ENCODE measurements at places on chromosomes 4 and X. TPM values are rescaled to one million over a fixed set of nuclear protein-coding genes. Genes with fewer than 3 reads are reported as not detected.

The PABPC5 gene
- total RNA-seq: 5.9 TPM

The ATP1B4 gene
- not detected for total RNA-seq

The KLHL5 gene
- total RNA-seq: 128 TPM

The DACH2 gene
- not detected for total RNA-seq

The AR gene
- total RNA-seq: 10.2 TPM

The ADAM29 gene
- not detected for total RNA-seq

DNA sequence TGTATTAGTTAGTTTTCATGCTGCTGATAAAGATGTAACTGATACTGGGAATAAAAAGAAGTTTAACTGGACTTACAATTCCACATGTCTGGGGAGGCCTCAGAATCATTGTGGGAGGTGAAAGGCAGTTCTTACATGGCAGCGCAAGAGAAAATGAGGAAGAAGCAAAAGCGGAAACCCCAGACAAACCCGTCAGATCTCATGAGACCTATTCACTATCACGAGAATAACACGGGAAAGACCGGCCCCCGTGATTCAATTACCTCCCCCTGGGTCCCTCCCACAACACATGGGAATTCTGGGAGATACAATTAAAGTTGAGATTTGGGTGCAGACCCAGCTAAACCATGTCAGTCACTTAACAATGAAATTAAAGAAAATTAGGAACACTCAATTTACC lies 499.1 kb downstream of the FSTL5 start:
- no peak for DNase-seq

DNA sequence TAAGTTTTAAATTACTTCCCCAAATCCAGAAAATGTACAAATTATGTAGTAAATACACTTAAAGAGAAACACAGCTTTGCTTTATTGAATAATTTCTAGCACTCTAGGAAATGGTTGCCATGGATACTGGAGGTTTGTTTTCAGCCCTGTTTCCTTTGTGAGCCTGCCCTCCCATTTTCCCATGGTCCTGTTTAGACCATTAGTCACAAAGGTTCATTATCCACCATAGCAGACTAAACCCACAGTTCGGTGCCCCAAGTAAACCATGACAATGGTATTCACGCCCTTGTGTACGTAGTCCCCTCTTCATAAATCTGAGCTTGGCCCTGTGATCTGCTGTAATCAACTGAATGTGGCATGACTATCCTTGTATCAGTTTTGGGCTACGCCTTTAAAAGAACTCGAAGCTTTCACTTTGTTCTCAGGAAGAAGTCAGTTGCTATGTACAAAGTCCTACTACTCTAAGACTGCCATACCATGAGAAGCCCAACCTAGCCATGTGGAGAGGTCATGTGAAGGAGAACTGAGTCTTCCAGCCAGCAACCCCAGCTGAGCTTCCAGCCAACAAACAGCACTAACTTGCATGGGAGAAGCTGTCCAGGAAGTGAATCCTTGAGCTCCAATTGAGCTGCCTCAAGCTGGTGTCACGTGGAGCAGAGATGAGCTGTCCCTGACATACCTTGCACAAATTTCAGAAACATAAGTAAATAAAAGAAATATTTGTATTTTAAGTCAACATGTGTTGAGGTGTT lies 300.4 kb downstream of the LDB2 start:
- DNase-seq: no peak

DNA sequence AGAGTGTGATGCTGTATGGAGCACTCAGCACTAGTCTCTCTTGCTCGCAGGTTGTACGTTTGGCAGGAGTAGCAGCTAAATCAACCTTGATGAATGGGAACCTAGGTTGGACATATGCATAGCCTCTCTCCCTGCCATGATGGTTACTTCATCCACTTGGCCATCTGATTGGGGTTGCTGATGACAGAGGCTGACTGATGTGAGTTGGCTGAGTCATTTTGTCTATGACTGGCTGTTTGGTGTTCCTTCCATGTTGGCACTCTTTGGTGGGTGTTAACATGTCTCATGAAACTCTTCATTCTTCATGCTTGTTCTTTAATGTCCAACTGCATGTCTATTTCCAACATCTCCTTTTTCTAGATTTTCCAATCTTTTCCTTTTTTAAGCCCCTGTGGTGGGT lies 31.6 kb upstream of the SPARCL1 start:
- DNase-seq: no peak

- DNase-seq: no peak
These were observed 134.6 kb downstream of the ATP10D start for GRCh38 chr4:47619691-47620090.
